ENCODE measurements at places on chromosomes 1 and 21. TPM values are rescaled to one million over a fixed set of nuclear protein-coding genes. Genes with fewer than 3 reads are reported as not detected.

- no peak for DNase-seq
Observed at GRCh38 chr1:198333744-198334143, 176.9 kb downstream of the NEK7 start.

DNA sequence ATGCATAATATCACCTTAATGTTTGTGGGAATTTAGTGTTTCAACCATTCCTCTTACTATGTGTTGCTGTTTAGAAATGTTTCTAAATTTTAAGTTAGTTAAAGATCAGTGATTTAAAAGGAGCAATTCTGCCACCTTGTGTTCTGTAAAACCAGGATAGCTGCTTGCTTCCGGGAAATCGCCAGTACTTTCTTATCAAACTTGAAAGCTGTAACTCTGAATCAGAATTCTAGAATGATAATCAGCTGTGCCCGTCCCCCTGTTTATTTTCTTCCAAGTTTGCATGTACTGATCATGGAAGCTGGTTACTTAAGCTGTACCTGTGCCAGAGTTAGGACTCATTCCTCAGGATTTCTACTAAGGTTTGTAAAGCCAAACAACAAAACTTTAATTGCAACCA lies 656.4 kb downstream of the LTN1 start:
- DNase-seq, result no peak

SPATA46 gene
- total RNA-seq, result not detected

DNA sequence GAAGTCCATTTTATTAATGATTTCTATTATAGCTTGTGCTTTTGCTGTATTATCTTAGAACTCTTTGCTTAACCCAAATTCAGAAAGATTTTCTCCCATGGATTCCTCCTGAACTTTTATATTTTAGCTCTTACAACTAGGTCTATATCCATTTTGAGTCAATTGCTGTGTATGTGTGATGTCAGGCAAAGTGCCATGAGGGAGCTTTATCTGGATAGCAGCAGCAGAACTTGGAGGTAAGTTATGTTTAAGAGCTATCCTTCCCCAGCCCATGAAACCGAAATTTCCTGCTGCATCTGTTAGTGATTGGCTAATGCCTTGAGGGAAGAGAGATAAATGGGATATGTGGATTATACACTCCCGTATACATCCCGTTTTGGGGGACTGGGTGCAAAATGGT lies 29.9 kb downstream of the ADAM30 start:
- no peak for DNase-seq

All from right atrium auricular region (tissue), 2 donors.